OCI-LY7 (cell line): ENCODE measurements at places on chromosomes 2 and 18. TPM values are rescaled to one million over a fixed set of nuclear protein-coding genes. Genes with fewer than 3 reads are reported as not detected.

FHOD3 gene
- 2.4 and 2.5 TPM in 2 replicates for total RNA-seq

SLC5A7 gene
- total RNA-seq = not detected in 2 replicates

ADGRF3 gene
- 3.9 and 4.7 TPM in 2 replicates for total RNA-seq

AKAIN1 gene
- not detected in 2 replicates for total RNA-seq

ZNF407 gene
- 11.9 and 12.1 TPM in 2 replicates for total RNA-seq

HTR2B gene
- total RNA-seq = not detected in 2 replicates

MEP1B gene
- total RNA-seq = not detected in 2 replicates

LRRC30 gene
- total RNA-seq = not detected in 2 replicates

TIMM21 gene
- total RNA-seq = 20.7 and 25.2 TPM in 2 replicates

FBXO48 gene
- 6.8 and 8.5 TPM in 2 replicates for total RNA-seq

UGT1A4 gene
- not detected in 2 replicates for total RNA-seq

RIT2 gene
- total RNA-seq = not detected in 2 replicates

GPR75 gene
- total RNA-seq = 4.5 and 5.7 TPM in 2 replicates

DUSP2 gene
- 31.2 and 37.3 TPM in 2 replicates for total RNA-seq

SP140 gene
- total RNA-seq = 4.4 and 6.4 TPM in 2 replicates

GKN1 gene
- not detected in 2 replicates for total RNA-seq

UPP2 gene
- total RNA-seq = not detected in 2 replicates

GAL3ST2 gene
- 1.1 TPM in 2 replicates for total RNA-seq

EML6 gene
- total RNA-seq = 310 and 338 TPM in 2 replicates
